A549 treated with dexamethasone at 1 μM for 4 hours (cell line): ENCODE measurements at places on chromosomes 12 and 14. TPM values are rescaled to one million over a fixed set of nuclear protein-coding genes. Genes with fewer than 3 reads are reported as not detected.

The KLRC4 gene
- total RNA-seq: not detected in 5 replicates

The ADCY6 gene
- 8.1 to 12.2 TPM (median 10.3 TPM) in 5 replicates for total RNA-seq

The KRT82 gene
- not detected in 5 replicates for total RNA-seq

The COCH gene
- total RNA-seq: 21.4 to 25.7 TPM (median 23.9 TPM) in 5 replicates

The CMA1 gene
- total RNA-seq: not detected in 5 replicates

The SERPINA12 gene
- 0.06 TPM in 1 of 5 replicates, not detected in the others for total RNA-seq

The CMKLR1 gene
- total RNA-seq: 0.02 to 0.11 TPM (median 0.05 TPM) in 3 of 5 replicates, not detected in the others

The ETFRF1 gene
- 7.8 to 11.9 TPM (median 8.9 TPM) in 5 replicates for total RNA-seq

The ERC1 gene
- 12.8 to 18.4 TPM (median 17.8 TPM) in 5 replicates for total RNA-seq

The KRT77 gene
- not detected in 5 replicates for total RNA-seq

The SUPT16H gene
- total RNA-seq: 106 to 116 TPM (median 110 TPM) in 5 replicates

The PLA2G1B gene
- 0.18 TPM in 1 of 5 replicates, not detected in the others for total RNA-seq

The DICER1 gene
- total RNA-seq: 17.1 to 28.7 TPM (median 23.1 TPM) in 5 replicates

The EML1 gene
- total RNA-seq: 30.7 to 38.3 TPM (median 35.4 TPM) in 5 replicates

The PXMP2 gene
- total RNA-seq: 21.0 to 30.9 TPM (median 26.7 TPM) in 5 replicates
